ENCODE measurements at places on chromosomes 6 and 20.

DNA sequence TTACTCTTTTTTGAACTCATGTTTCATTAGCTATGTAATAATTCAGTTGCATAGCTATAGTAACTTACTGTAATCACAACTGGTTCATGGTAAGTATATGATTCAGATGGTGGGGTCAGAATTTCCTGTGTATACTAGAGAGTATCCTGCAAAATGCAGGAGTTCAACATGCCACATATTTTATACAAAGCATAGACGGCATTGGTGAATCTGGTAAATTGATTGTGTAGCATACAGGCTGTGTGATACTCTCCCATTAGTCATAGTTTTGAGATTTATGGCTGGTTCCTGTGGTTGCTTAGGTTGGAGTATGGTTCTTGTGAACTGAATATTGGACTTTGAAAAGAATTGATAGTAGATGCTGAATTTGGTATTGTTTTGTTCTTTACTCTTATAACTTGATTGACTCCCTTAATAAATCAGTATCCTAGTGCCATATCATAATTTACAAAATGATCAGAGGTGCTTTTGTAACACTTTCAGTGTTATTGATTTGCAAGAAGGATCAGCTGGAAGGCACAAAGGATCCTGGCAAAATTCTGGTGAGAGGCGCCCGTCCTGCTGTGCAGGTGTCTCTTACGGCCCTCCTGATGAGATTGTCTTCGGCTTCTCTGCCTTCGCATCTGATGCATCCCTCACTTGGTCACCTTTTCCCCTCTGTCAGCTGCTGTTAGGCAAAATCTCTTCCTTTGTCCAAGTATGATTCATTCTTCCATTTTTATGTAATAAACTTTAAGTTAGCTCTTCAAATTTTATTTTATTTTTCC, 22.6 kb downstream of the SNX9 start:
- no peak for DNase-seq

DNA sequence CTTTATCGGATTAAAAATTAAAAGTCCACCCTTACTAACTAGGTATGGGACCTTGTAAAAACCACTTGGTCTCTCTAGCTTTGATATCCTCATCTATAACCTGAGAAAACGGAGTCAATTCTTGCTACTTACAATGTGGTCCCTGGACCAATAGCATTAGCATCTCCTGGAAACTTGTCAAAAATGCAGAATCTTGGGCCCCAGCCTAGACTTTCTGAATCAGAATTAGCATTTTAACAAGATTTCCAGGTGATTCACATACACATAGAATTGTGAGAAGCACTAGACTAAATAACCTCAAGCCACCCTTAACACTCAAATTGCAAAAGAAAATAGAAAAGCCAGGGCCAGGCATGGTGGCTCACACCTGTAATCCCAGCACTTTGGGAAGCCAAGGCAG, 96.6 kb downstream of the RNGTT start:
- DNase-seq, result no peak

DNA sequence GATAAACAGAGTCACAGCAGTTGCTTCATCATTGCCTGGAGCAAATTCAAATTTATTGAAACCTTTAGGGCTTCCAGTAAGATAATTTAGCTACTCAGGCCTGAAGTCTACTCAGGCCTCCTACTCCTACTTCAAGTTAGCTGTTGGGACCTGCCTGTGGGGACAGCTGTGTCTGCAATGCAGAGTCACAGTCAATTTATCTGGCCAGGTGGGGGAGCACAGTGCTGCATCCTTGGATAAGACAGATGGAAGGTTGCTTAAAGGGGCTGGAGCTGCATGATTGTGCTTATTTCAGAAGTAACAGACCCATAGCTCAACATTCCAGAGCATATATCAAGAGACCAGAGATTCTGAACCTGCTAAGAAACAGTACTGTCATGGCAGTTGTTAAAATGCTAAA, 932.1 kb downstream of the QKI start:
- no peak for DNase-seq

GRCh38 chr6:113508249-113508648, 348.9 kb upstream of the MARCKS start:
- no peak for DNase-seq

- no peak for DNase-seq
Measured at GRCh38 chr20:13105039-13105438, 96.3 kb downstream of the SPTLC3 start.

All from SK-N-DZ (cell line).